ENCODE measurements at places on chromosomes 11 and 22.
A peak's percentile ranks its signal among the peaks of the same experiment; 100 is the strongest.

DNA sequence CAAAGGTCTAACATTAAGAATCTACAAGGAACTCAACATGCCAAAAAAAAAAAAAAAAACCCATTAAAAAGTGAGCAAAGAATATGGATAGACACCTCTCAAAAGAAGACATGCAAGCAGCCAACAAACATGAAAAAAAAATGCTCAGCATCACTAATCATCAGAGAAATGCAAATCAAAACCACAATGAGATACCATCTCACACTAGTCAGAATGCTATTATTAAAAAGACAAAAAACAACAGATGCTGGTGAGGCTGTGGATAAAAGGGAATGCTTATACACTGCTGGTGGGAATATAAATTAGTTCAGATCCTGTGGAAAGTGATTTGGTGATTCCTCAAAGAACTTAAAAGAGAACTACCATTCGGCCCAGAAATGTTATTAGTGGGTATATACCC, 257.7 kb upstream of the PLET1 start:
- no peak for DNase-seq

- no peak for DNase-seq
Observed at GRCh38 chr11:97739932-97740800, 1280.6 kb upstream of the CNTN5 start.

DNA sequence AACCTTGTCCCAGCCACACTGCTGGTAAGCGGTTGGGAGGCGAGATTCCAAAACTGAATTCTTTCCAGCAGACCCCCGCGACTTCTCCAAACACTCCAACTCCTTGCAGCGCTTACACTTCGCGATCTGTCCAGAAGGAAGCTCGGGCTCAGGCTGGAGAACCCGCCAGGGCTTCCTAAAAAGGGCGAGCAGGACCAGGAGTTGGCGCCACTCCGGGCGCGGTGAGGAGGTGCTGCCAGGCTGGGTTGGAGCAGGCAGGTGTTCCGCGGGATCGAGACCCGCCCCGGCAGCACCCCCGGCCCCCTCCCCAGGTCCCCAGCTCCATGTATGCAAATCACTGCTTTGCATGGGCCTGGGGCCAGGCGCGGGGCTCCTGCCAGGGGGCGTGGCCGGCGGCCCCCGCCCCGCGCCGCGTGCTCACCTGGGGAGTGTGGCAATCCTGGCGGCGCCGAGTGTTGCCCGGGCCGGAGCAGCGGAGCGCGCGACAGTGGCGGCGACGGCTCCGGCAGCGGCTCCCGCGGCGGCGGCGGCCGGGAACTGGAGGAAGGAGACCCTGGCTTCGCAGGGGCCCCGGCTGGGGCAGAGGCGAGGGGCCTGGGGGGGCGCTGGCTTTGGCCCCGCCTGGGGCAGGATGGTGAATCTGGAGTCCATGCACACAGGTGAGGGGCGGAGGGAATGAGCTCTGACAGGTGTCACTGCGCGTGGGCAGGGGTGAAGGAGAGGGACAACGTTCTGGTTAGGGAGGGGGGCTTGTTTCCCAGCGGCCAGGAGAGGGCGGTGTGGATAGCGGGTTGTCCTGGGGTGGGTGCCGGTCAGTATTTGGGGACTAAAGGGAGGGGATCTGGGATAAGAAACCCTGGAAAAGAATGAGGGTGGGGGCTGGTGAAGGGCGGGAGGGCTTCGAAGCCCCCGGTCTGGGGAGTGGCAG, at the start of gene POU2F3:
TSS of gene POU2F3 (plus strand) at position 428 of the 928 bp plus-strand sequence. CDS start at position 632, 204 bp downstream.
- DNase-seq = no peak

DNA sequence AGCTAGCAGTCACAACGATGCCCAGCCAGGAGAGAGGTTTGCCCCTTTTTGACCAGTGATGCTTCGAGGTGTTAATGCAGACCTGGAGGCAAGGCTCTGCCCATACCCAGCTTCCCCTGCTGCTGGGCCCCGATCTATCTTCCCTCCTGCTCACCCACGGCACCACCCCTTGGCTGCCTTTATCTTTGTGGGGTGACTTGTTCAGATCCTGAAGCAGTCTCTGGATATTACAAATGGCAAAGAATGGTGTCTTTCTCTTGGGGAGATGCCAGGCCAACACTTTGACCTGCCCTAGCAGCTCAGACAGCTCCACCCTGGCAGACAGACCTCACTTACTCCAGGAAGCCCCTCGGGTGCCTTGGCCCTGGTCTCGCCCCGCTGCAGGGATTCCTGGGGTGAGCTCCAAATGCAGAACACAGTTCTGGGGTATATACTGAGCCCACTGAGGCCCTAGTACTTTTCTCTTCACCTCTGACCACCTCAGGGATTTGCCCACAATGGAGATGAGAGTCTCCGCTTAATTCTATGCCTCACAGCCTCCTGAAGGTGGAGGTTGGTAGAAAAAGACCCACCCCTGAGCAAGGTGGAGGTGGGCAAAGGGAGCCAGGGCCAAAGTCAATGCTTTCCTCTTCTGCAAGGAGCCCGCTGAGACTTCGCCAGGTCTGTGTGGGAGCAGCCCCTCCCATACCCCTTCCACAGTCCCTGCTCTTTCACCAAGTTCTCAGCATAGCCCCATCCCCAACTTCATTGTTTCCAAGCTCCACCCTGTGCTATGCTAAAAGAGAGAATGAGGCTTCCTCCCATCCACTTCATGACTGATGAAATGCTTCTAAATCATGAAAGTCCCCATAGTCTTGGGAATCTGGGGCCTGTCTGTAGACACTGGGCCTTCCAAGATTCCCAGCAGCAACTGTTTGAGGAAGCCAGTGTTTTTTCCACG, 11.1 kb upstream of the ST3GAL4 start:
- DNase-seq = no peak

GRCh38 chr11:27525824-27526516, 19.4 kb upstream of the LIN7C start:
- DNase-seq = no peak

- DNase-seq = peak; percentile 26
Observed at GRCh38 chr11:12220305-12220704, 109.9 kb downstream of the MICAL2 start.

DNA sequence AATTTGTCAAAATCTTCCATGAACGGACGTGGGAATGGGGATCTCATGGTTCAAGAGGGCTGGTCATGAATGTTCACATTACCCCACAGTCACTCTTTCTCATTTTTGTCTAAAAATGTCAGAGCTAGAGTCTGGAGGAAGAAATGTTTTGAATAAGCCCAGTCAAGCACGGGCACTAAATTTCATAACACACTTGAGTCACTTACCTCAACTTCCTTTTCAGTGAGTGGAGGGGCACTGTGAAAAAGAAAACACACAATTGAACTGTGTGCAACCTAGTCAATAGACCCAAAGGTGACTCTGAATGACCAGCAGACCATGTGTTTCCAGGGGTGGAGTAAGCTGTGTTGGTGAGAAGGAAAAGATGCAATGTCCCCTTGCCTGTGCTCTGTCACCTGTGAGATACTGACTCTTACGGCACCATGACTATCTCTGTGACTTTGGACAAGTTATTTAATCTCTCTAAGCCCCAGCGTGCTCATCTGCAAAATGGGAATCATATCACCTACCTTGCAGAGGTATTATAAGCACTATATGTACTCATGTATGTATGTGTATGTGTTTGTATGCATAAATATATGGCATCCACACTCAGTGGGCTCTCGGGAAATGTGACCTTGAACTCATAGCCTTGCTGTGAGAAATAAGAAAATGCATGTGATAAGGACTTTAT, 38.2 kb upstream of the LYVE1 start:
- DNase-seq = no peak

DNA sequence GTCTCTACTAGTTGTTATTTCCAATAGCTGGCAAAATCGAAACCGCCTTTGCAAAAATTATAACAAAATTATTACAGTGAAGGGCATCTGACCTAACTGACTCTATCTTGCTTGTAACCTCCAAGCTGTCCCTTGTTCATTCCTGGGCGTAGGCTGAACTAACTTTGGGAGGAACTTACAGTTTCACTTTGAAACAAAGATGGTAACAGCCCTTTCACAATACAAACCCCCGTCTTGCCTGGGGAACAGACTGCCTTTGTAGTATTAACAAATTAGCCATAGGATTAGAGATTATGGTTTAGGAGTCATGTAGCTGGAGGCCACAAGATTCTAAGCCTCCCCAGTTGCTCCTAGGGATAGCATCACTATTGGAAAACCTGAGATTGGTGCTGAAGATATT, 131.6 kb upstream of the HSD17B12 start:
- no peak for DNase-seq

DNA sequence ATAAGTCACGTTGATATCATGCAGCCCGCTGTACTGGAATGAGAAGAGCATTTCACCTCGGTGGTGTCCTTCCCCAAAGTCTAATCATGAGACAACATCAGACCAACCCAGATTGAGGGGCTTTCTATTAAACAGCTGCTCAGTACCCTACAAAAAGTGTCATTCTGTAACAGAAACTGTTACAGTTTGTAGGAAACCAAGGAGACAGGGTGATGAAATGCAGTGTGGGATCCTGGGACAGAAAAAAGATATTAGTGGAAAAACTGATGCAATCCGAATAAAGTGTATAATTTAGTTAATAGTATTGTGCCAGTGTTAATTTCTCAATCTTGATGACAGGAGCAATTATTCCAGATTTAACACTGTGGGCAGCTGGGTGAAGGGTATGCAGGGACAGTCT, 128.0 kb downstream of the MICAL2 start:
- DNase-seq = no peak
